ENCODE measurements at places on chromosomes 3 and 15.

GRCh38 chr15:89665449-89666181, 10.3 kb upstream of the KIF7 start:
- no peak for DNase-seq

GRCh38 chr3:137105277-137105977, 147.6 kb downstream of the IL20RB start:
- DNase-seq: peak; percentile 76

DNA sequence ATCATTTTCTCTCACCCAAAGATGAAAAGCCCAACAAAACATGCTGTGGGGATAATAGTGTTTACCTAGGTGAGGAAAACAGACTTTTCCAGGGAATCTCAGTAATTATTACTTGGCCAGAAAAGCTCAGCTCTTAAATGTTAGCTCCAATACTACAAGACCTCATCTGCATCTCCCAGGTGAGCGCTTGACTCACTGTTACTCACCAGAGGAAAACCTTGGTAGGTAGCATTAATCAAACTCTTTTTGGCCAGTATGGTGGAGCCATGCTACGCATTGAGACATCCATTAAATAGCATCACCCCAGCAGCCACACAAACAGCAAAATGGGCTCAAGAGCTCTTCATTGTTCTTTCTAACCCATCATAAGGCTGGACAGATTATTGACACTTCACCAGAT, 99.0 kb downstream of the TIGIT start:
- no peak for DNase-seq

DNA sequence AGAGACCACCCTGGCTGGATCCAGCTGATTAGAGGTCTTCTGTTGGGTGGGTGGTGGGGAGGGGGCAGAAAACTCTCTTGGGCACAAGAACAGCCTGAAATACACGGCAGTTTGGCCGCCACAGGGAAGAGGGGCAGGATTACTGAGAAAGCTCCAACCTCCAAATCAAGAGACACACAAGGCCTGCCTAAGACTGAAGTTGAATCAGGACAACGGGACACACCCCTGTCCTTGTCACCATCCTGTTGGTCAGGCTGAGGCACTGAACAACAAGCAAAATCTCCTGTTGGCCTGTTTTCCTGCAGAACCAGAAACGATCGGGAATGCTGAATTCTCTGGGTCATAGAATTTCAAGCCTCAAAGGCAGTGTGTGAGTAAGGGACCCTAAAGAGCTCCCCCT, 247.8 kb downstream of the FAM43A start:
- no peak for DNase-seq

Measured in right renal pelvis (tissue), 4 donors.